CD4-positive, alpha-beta T cell (primary cell): ENCODE measurements at places on chromosomes 4 and X. TPM values are rescaled to one million over a fixed set of nuclear protein-coding genes. Genes with fewer than 3 reads are reported as not detected.
A peak's percentile ranks its signal among the peaks of the same experiment; 100 is the strongest.

DNA sequence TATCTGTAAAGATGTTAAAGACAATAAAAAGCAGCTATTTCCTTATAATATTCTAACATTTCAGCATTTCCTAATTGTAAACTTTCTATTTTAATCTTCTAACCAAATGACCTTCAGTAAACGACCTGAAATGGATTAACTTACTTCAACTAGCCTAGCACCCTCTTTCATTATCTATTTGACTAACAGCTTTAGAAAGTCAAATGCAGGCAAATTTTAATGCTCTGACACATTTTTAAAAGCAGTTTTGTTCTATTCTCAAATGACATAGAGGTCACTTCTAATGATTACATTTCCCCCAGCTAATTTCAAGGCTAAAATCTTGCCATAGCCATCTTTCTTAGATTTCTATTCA is 41.9 kb downstream of the SLC7A11 start:
- DNase-seq, result no peak

Gene SLITRK2
- total RNA-seq, result not detected

DNA sequence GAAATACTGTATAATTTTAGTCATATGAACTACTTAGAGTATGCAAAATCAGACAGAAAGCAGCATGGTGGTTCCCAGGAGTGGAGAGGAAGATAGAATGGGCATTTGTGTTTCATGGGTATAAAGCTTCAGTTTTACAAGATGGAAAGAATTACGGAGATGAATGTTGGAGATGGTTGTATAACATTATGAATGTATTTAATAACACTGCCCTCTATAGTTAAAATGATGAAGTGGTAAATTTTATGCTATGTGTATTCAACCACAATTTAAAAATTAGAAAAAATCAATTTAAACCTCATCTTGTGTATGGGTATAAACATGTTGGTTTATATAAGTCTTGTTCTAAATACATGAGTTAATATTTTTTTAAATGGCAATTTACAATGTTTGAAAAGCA is 521.1 kb downstream of the FSTL5 start:
- DNase-seq, result no peak

DNA sequence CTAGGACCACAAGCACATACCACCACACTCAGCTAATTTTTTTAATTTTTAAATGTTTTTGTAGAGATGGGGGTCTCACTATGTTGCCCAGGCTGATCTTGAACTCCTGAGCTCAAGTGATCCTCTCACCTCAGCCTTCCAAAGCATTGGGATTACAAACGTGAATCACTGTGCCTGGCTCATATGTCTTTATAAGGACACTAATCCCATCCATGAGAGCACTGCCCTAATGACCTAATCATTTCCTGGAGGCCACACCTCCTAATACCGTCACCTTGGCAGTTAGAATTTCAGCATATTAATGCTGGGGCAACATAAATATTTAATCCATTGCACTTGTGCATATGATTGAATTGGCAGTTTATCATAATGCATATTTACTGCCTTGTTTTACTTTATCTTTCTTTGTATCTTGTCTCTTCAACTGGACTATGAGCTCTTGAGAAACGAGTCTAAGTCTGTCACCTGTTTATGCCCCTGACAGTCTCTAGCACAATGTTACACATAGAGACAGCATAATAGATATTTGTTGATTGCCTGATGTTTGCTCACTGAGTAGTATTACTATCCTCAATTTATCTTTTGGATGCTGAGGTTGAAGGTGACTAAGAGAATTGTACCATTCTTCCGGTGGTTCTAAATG is 172.0 kb downstream of the AASDH start:
- DNase-seq, result no peak

Gene STATH
- not detected for total RNA-seq

DNA sequence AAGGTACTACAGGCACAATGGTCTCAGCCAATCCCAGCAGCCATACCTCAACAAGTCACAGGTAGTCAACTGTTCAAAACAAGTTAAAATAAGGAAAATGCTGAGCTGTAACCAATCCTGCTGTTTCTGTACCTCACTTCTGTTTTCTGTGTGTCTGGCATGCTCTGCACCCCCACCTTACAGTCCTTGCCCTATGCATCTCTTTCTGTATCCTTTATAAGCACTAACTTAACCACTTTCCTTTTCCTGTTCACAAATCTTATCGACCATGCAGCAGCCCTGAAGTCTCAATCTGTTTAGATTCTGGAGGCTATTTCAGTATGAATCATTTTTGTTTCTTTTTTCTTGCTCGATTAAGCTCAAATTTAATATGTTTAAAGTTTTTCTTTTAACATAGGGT is 12.5 kb upstream of the FAM13A start:
- DNase-seq, result no peak

Gene CFAP47
- not detected for total RNA-seq

- DNase-seq, result no peak
These were observed 242.7 kb upstream of the NWD2 start for GRCh38 chr4:37001688-37002436.

- DNase-seq, result no peak
These were observed 840 bp downstream of the GUF1 start for GRCh38 chr4:44679060-44679459.

GRCh38 chr4:122086338-122087065 is 65.6 kb upstream of the BLTP1 start:
- DNase-seq, result no peak

Gene ANXA3
- total RNA-seq, result not detected

DNA sequence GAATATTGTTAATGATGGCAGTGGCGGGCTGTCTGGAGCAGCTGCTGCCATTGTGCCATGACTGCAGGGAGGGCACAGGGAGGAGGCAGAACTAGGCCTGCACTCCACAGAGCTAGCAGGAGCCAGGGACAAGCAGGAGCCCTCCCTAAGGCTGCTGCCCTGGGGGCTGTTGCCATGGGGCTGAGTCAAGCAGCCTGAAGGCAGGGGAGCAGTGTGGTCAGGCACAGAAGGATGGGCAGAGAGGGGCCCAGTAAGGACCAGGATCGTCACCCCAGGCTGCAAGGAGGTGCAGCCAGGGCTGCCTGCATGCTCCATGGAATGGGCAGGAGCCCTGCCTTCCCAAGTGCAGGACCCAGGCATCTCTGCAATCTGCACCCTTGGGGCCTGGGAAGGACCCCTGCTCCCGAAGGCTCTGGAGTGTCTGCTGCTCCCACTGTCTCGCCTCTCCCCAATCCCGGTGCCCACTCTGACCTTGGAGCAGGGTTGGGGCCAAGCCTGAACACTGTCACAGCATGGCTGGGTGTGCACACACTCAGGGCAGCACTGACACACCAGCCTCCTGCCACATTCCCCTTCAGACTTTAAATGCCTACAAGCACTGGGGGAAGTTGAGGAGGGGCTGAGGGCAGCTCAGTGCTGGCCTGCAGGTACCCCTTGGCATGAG is 98.3 kb upstream of the GALNTL6 start:
- no peak for DNase-seq

- DNase-seq, result peak; percentile 12
These were observed 147.7 kb downstream of the DCK start for GRCh38 chr4:71141125-71141524.

Gene ANKRD17
- 31.9 TPM for total RNA-seq

DNA sequence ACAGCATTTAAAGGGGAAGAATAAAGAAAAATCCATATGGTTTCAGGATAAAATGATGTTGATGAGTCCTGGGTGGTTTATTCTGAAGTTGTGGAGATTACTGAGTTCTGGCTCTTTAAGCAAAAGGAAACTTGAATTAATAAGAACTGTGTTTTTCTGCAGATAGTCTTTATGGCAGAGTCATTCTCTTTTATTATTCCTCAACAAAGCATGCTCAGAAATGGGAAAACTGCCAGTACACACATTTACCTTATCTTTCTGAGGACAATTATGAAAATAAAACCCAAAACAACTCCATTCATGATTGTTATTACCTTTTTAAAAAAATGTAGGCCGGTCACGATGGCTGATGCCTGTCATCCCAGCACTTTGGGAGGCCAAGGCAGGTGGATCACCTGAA is 58.5 kb downstream of the ADD1 start:
- no peak for DNase-seq

DNA sequence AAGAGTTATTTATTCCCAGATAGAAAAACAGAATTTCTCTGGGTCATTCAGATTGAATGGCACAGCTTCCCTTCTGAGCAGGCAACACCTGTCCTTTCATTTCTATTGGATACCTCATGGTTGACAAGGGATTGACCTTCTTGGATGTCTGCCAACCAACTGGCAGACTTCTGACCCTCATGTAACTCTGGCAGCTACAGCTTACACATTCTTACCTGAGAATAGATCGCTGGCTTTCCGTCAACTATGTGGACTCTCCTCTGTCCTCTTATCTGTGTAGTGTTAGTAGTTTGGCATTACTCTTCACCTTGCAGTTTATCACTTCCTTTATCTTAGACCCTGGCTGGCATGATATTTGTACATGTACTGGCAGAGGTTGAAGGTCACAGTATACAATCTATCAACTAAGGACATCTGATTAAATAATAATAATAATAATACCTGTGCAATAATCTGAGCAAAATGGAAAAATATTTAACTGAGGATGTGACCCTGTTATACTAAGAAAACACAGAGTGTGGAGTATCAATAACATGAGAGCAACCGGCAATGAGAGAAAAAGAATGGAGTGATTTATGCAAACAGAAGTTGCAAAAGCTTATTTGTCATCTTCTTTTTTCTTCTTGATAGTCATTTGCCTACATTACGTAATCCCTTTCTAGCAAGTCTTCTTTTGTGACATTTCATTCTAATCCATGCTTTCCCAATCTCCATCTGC is 1118.2 kb downstream of the ARAP2 start:
- DNase-seq, result no peak

- no peak for DNase-seq
These were observed 92.8 kb downstream of the EVC2 start for GRCh38 chr4:5615496-5616075.

Gene MFAP3L
- 1.3 TPM for total RNA-seq

DNA sequence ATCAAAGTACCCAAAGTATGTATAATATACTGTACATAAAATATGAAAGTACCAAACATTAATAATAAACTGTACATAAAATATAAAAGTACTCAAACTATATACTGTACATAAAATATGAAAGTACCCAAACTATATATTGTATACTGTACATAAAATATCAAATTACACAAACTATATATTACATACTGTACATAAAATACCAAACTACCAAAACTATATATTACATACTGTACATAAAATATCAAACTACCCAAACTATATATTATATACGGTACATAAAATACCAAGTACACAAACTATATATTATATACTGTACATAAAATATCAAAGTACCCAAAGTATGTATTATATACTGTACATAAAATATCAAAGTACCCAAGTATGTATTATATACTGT is 723.7 kb downstream of the CWH43 start:
- no peak for DNase-seq

- no peak for DNase-seq
These were observed 422.9 kb downstream of the SPRY1 start for GRCh38 chr4:123819362-123820035.

GRCh38 chr4:47704693-47705325 is 133.1 kb downstream of the CORIN start:
- DNase-seq, result no peak

DNA sequence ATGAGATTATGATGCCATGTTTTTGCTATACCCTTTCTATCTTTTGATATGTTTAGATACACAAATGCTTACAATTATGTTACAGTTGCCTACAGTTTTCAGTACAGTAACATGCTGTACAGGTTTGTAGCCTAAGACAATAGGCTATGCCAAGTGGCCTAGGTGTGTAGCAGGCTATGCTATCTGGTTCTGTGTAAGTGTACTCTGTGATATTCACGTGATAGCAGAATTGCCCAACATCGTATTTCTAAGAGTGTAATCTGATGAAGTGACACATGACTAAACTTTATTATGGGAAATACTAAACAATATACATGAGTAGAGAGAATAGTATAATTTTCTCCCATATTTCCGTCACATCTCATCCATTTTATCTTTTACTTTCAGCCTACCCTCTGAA is 97.0 kb downstream of the CLDN22 start:
- no peak for DNase-seq

- no peak for DNase-seq
These were observed 213.2 kb downstream of the KDR start for GRCh38 chr4:54912155-54912554.

DNA sequence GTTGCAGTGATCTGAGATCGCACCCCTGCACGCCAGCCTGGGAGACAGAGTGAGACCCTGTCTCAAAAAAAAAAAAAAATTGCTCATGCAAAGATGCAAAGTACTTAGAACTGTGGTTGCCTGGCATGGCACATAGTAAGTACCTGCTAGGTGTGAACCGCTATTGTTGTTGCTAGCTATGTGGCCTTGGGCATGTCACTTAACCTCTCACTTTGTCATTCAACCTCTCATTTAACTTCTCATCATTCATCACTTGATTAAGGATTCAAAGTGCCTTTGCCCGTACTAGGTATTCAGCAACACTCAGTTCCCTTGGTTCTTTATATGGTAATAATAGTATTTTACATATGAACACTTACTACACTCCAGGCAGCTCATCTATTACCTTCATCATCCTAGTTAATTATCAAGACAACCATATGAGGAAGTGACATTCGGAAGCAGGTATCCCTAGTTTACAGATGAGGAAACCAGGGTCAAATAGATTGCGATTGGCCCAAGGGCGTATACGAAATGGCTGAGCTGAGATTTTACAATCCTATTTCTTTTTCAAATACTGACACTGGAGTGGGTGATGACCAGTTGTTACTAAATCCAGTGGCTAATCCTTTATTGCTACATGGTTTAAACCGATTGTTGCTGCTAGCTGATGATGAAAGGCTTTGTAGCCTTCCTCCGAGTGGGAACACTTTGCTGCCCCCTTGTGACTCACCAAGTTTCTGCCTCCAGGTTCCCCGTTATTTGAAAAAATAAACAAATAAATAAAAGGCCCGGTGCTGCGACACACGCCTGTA is 28.8 kb upstream of the SOWAHD start:
- peak; percentile 58 for DNase-seq

Gene ACOT9
- 16.2 TPM for total RNA-seq

GRCh38 chr4:930827-931193 is 1.3 kb downstream of the GAK start:
- no peak for DNase-seq

GRCh38 chr4:152325831-152326230 is 210.1 kb downstream of the FBXW7 start:
- no peak for DNase-seq

GRCh38 chr4:140374130-140374477 is 658 bp downstream of the SCOC start:
- DNase-seq, result no peak

GRCh38 chrX:1679238-1679637 is 64.4 kb downstream of the ASMT start:
- peak; percentile 68 for DNase-seq

Gene CLDN34
- total RNA-seq, result not detected

DNA sequence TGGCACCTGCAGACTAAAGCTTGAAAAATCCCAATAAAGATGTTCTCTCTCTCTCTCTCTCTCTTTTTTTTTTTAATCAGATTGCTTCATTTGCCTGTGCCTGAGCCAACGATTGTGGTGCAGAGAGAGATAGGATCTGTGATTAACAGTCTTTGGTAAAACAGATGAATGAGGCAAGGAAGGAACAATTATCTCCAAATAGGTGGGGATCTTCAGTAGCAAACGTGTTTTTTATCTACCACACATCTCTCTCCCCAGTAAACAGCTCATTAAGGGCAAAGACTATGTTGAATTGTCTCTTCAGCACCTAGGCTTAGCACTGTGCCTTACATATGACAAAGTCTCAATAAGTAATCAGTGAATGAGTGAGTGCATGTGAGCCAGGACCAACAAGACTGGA is 96.3 kb downstream of the SMIM20 start:
- DNase-seq, result no peak

GRCh38 chr4:184255361-184255760 is 37.7 kb upstream of the ENPP6 start:
- no peak for DNase-seq
